Stimulated activated CD8-positive, alpha-beta memory T cell treated with anti-CD3 and anti-CD28 coated beads, Interleukin-7, amount 100 ng/mL, for 24 hours (primary cell): ENCODE measurements at places on chromosomes 4 and X.

GRCh38 chr4:138522366-138522765, 280.2 kb upstream of the SLC7A11 start:
- no peak for DNase-seq

GRCh38 chr4:136558940-136559494, 973.3 kb downstream of the PCDH18 start:
- DNase-seq = no peak

DNA sequence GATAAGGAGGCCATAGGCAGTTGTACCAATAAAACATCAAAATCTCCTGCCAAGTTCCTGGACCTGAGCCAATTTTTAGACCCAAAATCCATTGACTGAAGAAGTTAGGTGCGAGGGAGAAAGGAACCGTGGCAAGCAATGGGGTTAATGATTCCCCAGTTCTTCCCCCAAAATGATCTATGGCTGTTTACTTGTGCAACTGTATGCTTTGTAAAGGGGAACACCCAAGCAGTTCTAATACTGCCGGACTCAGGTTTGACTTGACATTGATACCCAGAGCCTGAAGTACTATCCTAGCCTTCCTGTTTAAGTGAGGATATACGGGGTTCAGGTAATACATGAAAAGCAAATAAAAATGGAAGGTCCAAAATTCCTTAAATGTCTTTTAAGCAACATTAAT, 6.7 kb upstream of the EIF4E start:
- no peak for DNase-seq

DNA sequence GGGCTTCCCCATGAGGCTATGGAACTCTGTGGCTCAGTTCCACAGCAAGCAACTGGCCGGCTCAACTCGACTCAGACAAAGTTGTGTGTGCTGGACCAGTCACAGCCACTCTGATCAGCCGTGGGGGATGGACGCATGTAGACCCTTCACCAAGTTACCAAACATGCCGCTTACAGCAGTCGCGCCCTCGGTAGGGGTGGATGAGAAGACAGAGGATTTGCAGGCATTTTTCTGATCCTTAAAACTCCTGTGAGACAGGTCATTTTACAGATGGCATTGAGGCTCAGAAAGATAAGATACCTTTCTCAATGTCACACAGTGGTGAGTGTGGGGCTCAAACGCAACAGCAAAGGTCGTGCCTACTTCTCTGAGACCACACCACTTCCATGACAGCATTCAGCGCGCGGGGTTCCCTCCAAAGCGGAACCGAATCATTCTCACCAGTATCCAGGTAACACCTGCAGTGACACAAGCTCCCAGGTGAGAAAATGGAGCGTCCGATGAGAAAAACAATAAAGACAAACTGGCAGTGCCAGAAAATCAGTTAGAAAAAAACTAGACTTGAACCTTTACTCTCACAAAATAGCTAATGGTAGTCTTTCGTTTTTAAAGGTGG, 83.6 kb downstream of the RELL1 start:
- no peak for DNase-seq

DNA sequence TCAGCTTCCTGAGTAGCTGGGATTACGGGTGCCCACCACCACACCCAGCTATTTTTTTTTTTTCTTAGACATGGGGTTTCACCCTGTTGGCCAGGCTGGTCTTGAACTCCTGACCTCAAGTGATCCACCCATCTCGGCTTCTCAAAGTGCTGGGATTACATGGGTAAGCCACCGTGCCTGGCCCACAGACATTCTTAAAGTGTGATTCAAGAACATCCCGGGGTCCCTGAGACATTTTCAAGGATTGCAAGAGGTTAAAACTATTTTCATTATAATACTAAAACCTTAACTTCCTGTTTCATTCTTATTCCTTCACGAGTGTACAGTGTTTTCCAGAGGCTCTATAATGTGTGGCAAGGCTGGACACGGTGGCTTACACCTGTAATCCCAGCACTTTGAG, 318.7 kb downstream of the CAMK2D start:
- DNase-seq = no peak
